ENCODE measurements at places on chromosomes 4 and X. TPM values are rescaled to one million over a fixed set of nuclear protein-coding genes. Genes with fewer than 3 reads are reported as not detected.

Gene SLC9B1
- total RNA-seq = 1.8 TPM

Gene DCUN1D4
- total RNA-seq = 60.6 TPM

Gene F8
- total RNA-seq = 70.5 TPM

Gene SOWAHD
- not detected for total RNA-seq

Gene SORBS2
- total RNA-seq = 725 TPM

Gene ABCG2
- total RNA-seq = 2.2 TPM

Gene CXCL1
- 2.4 TPM for total RNA-seq

Gene MAML3
- total RNA-seq = 3.4 TPM

Gene TBX22
- 0.37 TPM for total RNA-seq

Gene USP11
- total RNA-seq = 70.4 TPM

Gene CENPVL3
- not detected for total RNA-seq

Gene SPANXC
- total RNA-seq = not detected

Gene DIPK2B
- 4.1 TPM for total RNA-seq

Gene NCAPG
- total RNA-seq = 0.97 TPM

Gene PASD1
- total RNA-seq = not detected

Gene CAPN6
- not detected for total RNA-seq

Gene MAGEB2
- not detected for total RNA-seq

Gene GIMD1
- not detected for total RNA-seq

Gene P2RY8
- 1.9 TPM for total RNA-seq

Gene ZNF41
- 14.1 TPM for total RNA-seq

Gene KANTR
- total RNA-seq = 6.0 TPM

Gene TMPRSS11B
- total RNA-seq = not detected

Gene PABPC1L2B
- total RNA-seq = not detected

Gene SLC38A5
- 0.41 TPM for total RNA-seq

Gene RHOH
- 0.57 TPM for total RNA-seq

Gene F8A3
- 8.0 TPM for total RNA-seq

Gene PDCL2
- total RNA-seq = not detected

Gene PGRMC1
- total RNA-seq = 38.0 TPM

Gene TMEM47
- total RNA-seq = 40.7 TPM

Gene MGAT4D
- not detected for total RNA-seq

Gene SYTL4
- total RNA-seq = 6.7 TPM

Gene ATOH1
- not detected for total RNA-seq

Gene MFSD8
- total RNA-seq = 12.2 TPM

Gene POU3F4
- total RNA-seq = not detected

Gene TLR2
- total RNA-seq = 3.1 TPM

Gene DCAF4L1
- 0.12 TPM for total RNA-seq

Gene TXK
- total RNA-seq = 1.8 TPM

Gene NR3C2
- total RNA-seq = 24.3 TPM

Gene TRAPPC2
- total RNA-seq = 8.7 TPM

Gene ASMT
- not detected for total RNA-seq

Gene PHOX2B
- total RNA-seq = not detected

Gene VSIG4
- 59.7 TPM for total RNA-seq

Gene SCML2
- 1.2 TPM for total RNA-seq

Gene TSPAN7
- 123 TPM for total RNA-seq

Data from right cardiac atrium (tissue), 5 donors.